DND-41 (cell line): ENCODE measurements at places on chromosomes 5 and 9.

GRCh38 chr9:88651682-88652633 is 117.0 kb downstream of the NXNL2 start:
- H3K36me3 ChIP-seq, result no peaks in the 10 kb centered on the region
- H3K27me3 ChIP-seq, result no peaks in the 10 kb centered on the region
- no peak overlapping the region for H3K27ac ChIP-seq
- no peaks in the 10 kb centered on the region for H3K4me1 ChIP-seq
- no peak overlapping the region for H3K4me3 ChIP-seq
- DNase-seq, result no peak

DNA sequence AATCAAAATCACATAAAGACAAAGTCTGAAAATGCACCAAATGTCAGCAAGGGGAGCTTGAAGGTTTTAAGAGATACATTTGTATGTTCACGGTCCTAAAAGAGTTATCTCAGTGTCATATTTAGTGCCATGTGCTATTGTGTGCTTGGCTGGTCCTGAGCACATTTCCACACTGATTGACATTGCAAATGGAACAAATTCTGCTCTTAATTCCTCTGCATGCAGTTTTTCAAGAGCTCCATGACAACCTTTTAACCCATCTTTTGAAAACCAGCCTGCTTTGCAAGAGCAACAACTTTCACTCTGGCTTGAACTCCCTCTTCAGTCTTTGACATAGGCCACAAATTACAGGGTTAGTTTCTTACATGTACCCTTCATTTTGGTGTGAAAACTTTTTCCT is 175.4 kb upstream of the ACTBL2 start:
- H3K4me1 ChIP-seq, result no peaks in the 10 kb centered on the region
- no peaks in the 10 kb centered on the region for H3K36me3 ChIP-seq
- H3K27ac ChIP-seq, result no peak overlapping the region
- no peak for DNase-seq
- no peak overlapping the region for H3K4me3 ChIP-seq
- no peaks in the 10 kb centered on the region for H3K27me3 ChIP-seq

GRCh38 chr5:121038438-121038837 is 574.3 kb downstream of the PRR16 start:
- no peaks in the 10 kb centered on the region for H3K27me3 ChIP-seq
- no peak overlapping the region for H3K4me3 ChIP-seq
- H3K36me3 ChIP-seq, result no peaks in the 10 kb centered on the region
- DNase-seq, result no peak
- peaks cover 14% of the 10 kb centered on the region for H3K4me1 ChIP-seq

- H3K4me3 ChIP-seq, result no peak overlapping the region
- no peak for DNase-seq
- H3K4me1 ChIP-seq, result no peaks in the 10 kb centered on the region
- H3K36me3 ChIP-seq, result no peaks in the 10 kb centered on the region
- H3K27me3 ChIP-seq, result no peaks in the 10 kb centered on the region
Observed at GRCh38 chr9:93166699-93167098, 17.2 kb upstream of the WNK2 start.

DNA sequence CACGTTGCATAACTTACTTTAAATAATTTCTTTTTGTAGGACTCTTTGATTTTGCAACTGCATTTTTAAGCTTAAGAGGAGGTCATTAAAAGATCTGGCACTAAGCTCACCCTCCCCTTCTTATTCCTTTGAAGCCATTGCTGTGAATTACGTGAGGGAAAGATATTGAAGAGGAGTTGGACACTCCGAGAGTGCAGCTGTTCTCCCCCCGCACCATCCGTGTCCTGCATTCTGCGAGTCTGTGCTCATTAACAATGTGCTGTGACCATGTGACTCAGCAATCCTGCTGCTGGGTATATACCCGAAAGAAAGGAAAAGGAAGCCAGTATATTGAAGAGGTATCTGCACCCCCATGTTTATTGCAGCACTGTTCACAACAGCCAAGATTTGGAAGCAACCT is 40.0 kb downstream of the NXNL2 start:
- H3K27me3 ChIP-seq, result no peaks in the 10 kb centered on the region
- peaks cover 3% of the 10 kb centered on the region; the same call in 1 of the 2 replicates for H3K4me1 ChIP-seq
- no peak for DNase-seq
- H3K4me3 ChIP-seq, result no peak overlapping the region
- no peaks in the 10 kb centered on the region for H3K36me3 ChIP-seq

DNA sequence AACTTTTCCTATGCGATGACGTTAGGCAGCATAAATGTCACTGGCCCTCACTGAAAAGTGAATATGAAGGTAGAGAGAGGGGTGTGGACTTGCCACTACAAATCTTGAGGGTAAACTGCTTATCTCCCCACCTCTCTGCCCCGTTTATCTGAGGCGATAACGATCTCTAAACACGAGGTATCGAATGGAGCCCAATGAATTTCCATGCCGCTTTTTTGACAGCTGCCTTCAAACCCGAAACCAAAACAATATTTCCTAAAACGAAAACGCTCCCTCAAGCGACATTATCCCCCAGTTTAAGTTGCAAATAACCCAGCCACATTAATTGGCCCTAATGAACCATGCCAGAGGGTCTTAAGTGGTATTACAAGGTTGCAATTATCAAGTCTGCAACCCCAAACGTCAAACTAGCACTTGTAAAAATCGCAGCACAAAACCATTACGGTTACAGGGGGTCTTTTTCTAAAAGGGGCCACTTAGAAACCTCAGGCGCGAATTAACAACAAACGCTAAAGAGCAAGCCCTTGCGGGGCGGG is 1.4 kb downstream of the NR3C1 start:
- peaks cover 70% of the 10 kb centered on the region for H3K4me1 ChIP-seq
- H3K4me3 ChIP-seq, result peak overlapping the region; percentile 93
- H3K36me3 ChIP-seq, result peaks cover 40% of the 10 kb centered on the region
- DNase-seq, result peak; percentile 61
- peak overlapping the region; percentile 94 for H3K27ac ChIP-seq

- no peak overlapping the region for H3K4me3 ChIP-seq
- no peak for DNase-seq
- H3K27ac ChIP-seq, result no peak overlapping the region
- H3K4me1 ChIP-seq, result no peaks in the 10 kb centered on the region; the same call in 1 of the 2 replicates
- H3K36me3 ChIP-seq, result no peaks in the 10 kb centered on the region
- peaks cover 2% of the 10 kb centered on the region for H3K27me3 ChIP-seq
Observed at GRCh38 chr5:126370796-126371718, 52.2 kb upstream of the GRAMD2B start.

DNA sequence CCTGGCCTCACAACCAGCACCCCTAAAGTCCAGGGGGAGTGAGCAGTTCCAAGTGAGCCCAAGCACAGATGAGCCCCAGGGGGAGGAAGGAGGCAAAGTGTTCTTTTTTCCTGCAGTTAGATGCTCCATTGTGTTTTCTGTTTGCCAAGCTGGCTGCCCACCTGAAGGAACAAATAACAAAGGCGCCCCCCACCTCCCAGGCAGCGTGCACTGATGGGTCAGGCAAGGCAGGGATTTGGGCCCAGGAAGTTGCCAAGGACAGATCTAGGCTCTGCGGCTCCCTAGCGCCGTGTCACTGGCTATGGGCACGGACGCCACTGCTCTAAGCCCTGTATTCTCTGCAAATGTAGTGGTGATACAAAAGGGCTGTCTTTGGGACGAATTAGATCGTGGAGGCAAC is 21.8 kb downstream of the FGF1 start:
- H3K4me1 ChIP-seq, result no peaks in the 10 kb centered on the region
- no peak overlapping the region for H3K4me3 ChIP-seq
- no peak overlapping the region for H3K27ac ChIP-seq
- H3K27me3 ChIP-seq, result peaks cover 4% of the 10 kb centered on the region
- no peak for DNase-seq
- no peaks in the 10 kb centered on the region for H3K36me3 ChIP-seq

- H3K4me1 ChIP-seq, result no peaks in the 10 kb centered on the region
- no peak overlapping the region for H3K4me3 ChIP-seq
- H3K27me3 ChIP-seq, result peaks cover 3% of the 10 kb centered on the region
- DNase-seq, result no peak
- H3K27ac ChIP-seq, result no peak overlapping the region
Observed at GRCh38 chr5:38162625-38163024, 95.7 kb upstream of the EGFLAM start.

- H3K36me3 ChIP-seq, result no peaks in the 10 kb centered on the region
Observed at GRCh38 chr9:2411459-2412215, 209.9 kb upstream of the VLDLR start.

- H3K4me3 ChIP-seq, result no peak overlapping the region
- no peaks in the 10 kb centered on the region for H3K36me3 ChIP-seq
- H3K27me3 ChIP-seq, result no peaks in the 10 kb centered on the region
- no peak for DNase-seq
Observed at GRCh38 chr5:122858451-122858850, 13.0 kb downstream of the SNX24 start.

DNA sequence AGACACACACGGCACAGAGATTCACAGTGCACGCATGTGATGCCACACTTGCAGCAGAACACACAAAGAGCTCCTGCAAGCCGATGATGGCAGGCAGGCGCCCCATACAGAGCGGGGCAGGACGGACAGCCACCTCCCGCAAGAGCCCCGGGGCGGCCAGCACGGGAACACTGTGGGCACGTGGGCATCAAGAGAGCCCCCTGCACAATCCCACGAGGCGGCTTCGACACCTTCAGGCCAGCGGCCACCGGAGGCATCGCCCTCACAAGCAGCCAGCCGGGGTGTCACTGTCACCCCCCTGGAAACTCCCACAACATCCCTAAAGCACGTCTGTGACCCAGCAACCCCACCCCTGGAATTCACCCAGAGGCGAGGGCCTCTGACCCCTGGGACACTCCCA is 17.9 kb downstream of the TERT start:
- H3K36me3 ChIP-seq, result peaks cover 23% of the 10 kb centered on the region
- DNase-seq, result no peak
- no peaks in the 10 kb centered on the region for H3K27me3 ChIP-seq
- no peak overlapping the region for H3K27ac ChIP-seq

GRCh38 chr5:157900644-157901043 is 41.7 kb upstream of the CLINT1 start:
- peaks cover 22% of the 10 kb centered on the region for H3K4me1 ChIP-seq
- H3K27ac ChIP-seq, result peak overlapping the region; percentile 72
- H3K4me3 ChIP-seq, result no peak overlapping the region
- no peaks in the 10 kb centered on the region for H3K27me3 ChIP-seq

DNA sequence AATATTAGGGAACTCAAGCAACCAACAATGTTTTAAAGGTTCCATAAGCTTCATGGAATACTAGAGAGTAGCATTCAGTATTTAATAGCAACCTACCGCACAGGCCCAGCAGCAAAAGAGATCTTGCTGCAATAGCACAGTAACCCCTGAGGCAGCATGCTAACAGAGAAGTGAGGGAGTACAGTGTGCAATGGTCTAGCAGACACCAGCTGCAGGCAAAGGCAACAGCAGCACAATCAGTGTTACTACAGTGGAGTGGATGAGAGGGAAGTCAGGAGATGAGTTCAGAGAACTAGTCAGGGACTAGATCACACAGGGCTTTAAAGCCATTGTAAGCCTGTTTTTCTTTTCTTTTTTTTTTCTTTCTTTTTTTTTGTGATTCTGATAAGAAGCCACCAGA is 2.8 kb downstream of the TICAM2 start:
- no peak overlapping the region for H3K4me3 ChIP-seq
- no peak for DNase-seq
- H3K4me1 ChIP-seq, result no peaks in the 10 kb centered on the region

GRCh38 chr5:37567566-37567965 is 188.4 kb downstream of the WDR70 start:
- no peak overlapping the region for H3K4me3 ChIP-seq
- H3K36me3 ChIP-seq, result no peaks in the 10 kb centered on the region
- no peaks in the 10 kb centered on the region for H3K27me3 ChIP-seq
- H3K4me1 ChIP-seq, result no peaks in the 10 kb centered on the region

GRCh38 chr5:132444061-132444460 is 46.5 kb downstream of the IRF1 start:
- H3K4me3 ChIP-seq, result no peak overlapping the region
- H3K4me1 ChIP-seq, result peaks cover 48% of the 10 kb centered on the region
- H3K36me3 ChIP-seq, result peaks cover 95% of the 10 kb centered on the region
- no peaks in the 10 kb centered on the region for H3K27me3 ChIP-seq
- peak overlapping the region; percentile 62 for H3K27ac ChIP-seq
- no peak for DNase-seq

GRCh38 chr5:82422751-82423181 is 144.6 kb upstream of the RPS23 start:
- H3K27ac ChIP-seq, result no peak overlapping the region
- peaks cover 29% of the 10 kb centered on the region for H3K4me1 ChIP-seq
- no peak overlapping the region for H3K4me3 ChIP-seq
- DNase-seq, result no peak

GRCh38 chr5:54090495-54091120 is 219.8 kb downstream of the ARL15 start:
- no peak for DNase-seq
- no peaks in the 10 kb centered on the region for H3K27me3 ChIP-seq
- no peak overlapping the region for H3K4me3 ChIP-seq
- H3K27ac ChIP-seq, result no peak overlapping the region

DNA sequence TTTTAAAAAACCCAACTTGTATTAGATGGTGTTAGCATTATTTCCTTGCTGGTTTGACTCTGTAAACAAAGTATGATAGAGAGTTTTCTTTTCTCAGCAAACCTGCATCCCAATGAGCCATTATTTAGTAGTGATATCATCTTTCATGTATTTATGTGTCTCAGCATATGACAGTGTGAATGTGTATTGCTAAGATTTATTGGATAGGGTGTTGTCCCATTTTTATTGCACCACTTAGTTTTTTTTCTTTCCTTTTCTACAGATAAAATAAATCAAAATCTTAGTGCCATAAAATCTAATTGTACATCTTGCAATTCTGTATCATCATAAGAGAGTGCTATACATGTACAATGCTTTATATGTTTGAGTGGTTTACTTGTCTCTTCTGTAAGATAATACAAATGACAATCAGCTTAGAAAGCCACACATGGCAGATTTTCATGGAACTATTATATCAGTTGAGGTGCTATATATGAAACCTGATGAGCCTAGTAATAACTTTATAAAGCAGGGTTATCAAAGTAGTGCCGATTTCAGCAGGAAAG is 149.2 kb upstream of the CYLC2 start:
- H3K4me1 ChIP-seq, result no peaks in the 10 kb centered on the region
- no peak overlapping the region for H3K27ac ChIP-seq
- no peaks in the 10 kb centered on the region for H3K36me3 ChIP-seq
- H3K27me3 ChIP-seq, result no peaks in the 10 kb centered on the region
- H3K4me3 ChIP-seq, result no peak overlapping the region
- no peak for DNase-seq

DNA sequence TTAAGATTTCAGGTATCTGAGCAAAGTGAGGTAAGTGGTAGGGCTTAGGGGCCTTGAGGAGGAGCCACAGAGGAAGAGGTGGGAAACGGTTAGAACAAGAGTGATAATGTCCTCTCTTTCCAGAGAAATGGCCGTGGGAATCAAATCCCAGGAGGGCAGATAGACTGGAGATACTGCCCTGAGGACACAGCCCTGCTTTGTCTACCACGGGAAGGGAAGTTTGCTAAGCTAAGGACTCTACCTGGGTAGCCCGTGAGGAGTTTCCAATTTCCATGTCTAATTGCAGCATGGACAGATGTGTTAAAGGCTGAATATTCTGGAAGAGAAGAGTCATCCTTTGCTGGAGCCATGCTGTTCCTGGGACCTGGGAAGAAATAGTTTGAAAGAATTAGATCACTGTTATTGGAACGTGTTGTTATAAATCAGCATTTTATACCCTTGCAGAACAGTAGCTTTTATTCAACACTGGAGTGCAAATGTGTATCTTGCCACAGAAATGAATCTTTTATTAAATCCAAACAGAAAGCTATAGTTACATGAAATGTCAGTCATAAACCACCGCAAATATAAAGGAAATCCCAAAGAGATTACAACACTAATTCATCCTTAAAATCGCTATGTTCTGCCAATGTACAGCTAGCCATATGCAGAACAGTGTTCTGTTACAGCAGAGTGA is 133.2 kb upstream of the LHFPL2 start:
- peaks cover 13% of the 10 kb centered on the region; the same call in 1 of the 2 replicates for H3K36me3 ChIP-seq
- H3K4me1 ChIP-seq, result no peaks in the 10 kb centered on the region
- H3K27me3 ChIP-seq, result no peaks in the 10 kb centered on the region
- no peak overlapping the region for H3K4me3 ChIP-seq
- DNase-seq, result no peak
